ENCODE measurements at places on chromosomes 16 and 17.

DNA sequence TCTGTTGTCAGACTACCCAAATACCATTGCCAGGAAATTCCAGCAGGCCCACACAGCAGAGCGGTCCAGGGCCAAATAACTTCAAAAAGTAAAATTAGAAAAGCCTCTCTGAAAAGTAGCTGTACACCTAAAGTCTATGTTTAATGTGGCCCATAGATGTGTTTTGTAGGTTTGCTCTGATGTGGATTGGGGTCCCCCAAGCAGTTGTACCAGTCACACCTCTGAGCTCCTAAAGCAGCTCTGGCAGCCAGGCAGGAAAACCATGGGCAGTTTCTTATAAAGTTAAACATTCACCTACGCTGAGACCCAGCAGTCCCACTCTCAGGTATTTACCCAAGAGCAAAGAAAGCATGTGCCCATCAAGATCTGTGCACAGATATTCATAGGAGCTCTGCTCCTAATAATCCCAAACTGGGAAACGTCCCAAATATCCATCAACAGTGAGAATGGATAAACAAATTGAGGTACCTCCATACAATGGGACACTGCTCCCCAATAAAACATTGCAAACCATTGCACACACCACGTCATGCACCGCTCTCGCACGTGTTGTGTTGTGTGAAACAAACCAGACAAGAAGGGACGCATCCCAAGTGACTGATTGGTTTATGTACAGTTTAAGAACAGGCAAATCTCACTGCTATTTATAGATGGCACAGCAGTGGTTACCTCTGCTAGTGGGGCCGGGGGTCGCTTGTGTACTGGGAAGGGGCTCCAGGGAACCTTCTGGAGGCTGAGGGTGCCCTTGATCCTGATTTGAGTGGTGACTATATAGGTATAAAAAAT lies 15.8 kb upstream of the PRM1 start:
- DNase-seq, result no peak

GRCh38 chr17:57723427-57724025 lies 21.6 kb downstream of the CCDC182 start:
- DNase-seq, result no peak

GRCh38 chr16:89020925-89021595 lies 44.1 kb upstream of the CBFA2T3 start:
- no peak for DNase-seq

GRCh38 chr17:77354420-77354669 lies 213.6 kb downstream of the SEC14L1 start:
- DNase-seq, result no peak

DNA sequence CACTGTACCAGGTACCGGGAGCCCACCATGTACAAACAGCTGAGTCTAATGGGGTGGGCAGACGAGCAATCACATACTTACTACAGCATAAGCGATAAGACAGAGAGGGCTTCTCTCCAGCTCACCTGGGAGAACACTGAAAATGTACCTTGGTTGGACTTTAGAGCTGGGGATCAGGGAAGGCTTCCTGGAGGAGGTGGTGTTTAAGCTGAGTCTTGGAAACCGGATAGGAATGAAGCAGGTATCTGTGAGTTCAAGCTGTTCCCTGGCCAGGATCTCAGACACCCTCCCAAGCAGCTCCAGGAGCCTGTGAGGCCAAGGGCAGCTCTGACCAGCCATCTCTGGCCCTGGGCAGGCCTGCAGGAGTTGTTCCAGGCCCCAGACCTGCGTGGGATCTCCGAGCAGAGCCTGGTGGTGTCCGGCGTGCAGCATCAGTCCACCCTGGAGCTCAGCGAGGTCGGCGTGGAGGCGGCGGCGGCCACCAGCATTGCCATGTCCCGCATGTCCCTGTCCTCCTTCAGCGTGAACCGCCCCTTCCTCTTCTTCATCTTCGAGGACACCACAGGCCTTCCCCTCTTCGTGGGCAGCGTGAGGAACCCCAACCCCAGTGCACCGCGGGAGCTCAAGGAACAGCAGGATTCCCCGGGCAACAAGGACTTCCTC lies 8.0 kb upstream of the SERPINF1 start:
- no peak for DNase-seq

DNA sequence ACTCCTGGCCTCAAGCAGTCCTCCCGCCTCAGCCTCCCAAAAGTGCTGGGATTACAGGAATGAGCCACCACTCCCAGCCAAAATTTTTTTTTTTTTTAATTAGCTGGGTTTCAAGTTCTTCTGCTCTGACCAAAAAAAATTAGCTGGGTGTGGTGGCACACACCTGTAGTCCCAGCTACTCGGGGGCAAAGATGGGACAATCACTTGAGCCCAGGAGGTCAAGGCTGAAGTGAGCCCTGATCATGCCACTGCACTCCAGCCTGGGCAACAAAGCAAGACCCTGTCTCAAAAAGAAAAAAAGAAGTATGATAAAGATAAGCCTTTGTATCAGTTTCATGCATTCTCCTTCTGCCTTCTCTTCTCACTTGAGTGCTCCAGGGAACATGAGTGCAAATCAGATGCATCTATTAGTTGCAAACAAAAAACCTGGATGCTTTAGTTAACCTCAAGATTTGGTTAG lies 1.9 kb downstream of the NQO1 start:
- no peak for DNase-seq

- DNase-seq, result no peak
These were observed 88.2 kb upstream of the FA2H start for GRCh38 chr16:74862743-74863244.

GRCh38 chr16:27789150-27789549 lies 239.2 kb downstream of the KATNIP start:
- DNase-seq, result no peak

DNA sequence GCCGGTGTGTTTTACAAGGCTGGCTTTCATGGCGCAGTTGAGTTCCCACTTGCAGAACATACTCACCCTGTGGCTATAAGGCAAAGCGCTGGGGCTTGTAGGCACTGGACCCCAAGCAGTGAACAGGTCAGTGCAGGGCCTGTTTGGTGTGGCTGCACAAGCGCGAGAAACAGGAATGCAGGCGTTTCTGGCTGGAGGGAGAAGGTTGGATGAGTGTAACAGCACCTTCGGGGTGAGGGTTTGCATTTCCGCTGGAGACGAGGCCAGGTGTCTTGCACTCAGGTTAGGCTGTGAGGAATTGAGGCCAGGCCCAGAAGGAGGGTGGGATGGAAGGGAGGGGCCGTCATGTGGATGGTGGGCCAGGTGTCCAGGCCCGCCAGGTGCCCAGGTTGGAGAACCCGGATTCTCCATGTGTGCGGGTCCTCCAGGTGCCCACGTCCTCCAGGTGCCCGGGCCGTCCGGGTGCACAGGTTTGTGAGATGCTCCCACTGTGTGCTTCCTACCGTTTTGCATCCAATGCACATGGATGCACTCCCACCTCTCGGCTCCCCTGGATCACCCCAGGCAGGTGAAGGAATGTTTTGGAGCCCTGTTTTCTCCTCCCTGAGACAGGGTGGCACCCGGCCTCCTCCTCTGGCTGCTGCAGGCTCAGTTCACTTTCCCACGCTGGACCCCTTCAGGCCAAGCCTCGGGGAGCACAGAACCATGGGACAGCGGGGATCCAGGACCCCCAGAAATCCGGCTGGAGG lies 46.0 kb downstream of the SLC7A5 start:
- DNase-seq, result no peak

DNA sequence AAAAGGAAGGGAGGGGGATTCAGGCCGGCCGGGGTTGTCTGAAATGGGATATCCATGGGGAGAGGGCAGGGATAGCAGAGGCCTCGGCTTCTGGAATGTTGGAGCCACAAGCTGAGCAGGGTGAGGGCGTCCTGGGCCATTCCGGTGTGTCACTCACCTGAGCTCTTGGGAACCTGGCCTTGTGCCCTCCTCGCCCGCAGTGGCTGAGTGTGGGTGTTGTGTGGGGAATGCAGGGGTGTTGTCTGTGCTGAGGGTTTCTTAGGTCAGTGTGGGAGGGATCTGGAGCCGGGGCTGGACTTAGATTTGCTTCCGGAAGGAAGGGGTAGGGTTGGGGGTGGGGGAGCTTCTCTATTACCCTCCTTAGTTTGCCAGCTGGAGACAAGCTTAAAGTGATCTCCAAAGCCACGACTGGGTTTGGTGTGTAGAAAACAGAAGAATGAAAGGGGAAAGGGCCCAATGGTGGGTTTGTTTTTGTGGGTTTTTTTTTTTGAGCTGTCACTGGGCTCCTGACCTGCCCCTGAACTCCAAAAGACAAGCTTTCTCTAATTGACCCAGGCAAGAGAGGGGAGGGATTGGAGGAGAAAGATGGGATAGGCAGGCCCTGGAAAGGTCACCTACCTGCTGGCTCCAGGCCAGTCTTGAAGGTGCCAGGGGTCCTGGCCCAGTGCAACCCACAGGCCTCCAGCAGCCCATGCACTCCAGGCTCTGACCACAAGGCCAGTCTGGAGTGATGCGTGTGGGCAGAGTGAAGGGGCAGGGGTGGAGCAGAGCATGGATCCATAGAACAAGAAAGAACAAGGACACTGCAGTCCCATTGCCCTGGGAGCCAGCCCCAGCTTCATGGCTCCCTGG lies at the start of gene SULT1A2:
Gene SULT1A2, minus strand, starts transcription at position 211 of the 852 bp plus-strand sequence. CDS start 1,120 bp downstream, outside the sequence.
- DNase-seq, result no peak

DNA sequence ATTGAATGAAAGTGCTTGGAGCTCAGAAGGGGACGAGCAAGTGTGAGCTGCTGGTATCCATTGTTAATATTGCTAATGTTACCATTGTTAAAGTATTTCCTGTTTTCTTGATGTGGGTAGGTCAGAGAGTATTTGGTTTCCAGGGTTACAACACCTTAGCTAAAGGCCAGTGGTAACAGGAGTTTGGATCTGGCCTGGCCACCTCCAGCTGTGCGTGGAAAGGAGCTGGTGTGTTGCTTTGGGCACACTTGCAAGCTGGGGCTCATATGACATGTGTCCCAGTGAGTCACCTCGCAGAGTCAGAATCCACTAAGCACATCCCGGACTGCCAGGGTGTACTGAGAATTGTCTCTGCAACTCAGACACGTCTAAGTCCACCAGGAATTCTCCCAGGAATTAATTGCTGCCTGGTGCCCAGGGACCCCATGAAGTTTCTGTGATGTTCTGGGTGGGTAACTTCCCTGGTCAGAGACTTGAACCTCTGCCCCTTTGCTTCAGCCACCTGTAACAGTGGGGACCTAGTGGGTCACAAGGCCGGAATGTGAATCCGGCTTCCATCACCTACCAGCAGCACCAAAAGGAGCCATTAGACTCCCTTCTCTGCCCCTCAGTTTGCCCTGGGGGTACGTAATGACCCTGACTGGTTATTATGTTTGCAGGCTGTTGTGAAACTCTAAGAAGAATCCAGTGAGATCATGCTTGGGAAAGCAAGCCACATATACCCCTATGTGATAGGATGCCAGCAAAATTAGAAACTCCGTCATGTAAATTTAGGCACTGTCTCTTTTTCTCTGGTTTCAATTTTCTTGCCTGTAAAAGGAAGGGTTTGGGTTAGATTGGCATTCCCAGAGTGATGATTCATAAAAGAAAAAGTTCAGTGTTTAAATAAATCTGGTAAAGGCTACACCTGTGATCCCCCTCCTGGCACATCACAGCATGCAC lies 12.8 kb downstream of the SLC6A2 start:
- no peak for DNase-seq

DNA sequence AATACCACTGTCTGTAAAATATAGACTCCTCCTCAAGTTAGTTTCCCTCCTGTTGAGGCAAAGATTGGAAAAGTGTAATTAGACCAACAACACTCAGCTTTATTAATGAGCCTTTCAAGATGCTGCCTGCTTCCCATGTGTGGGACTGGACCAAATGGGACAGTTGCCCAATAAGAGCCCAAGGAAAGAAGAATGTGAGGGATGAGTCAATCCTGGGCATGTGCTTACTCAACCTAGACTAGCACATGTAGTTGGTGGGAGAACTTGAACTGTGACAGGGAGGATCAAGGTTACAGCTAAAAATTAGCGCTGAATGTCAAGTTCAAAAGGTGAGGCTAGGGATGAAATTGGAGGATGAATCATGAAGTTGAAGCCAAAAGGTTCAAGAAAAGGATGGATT lies 435.5 kb downstream of the CA10 start:
- DNase-seq, result no peak

Data from activated CD4-positive, CD25-positive, alpha-beta regulatory T cell (primary cell).